ENCODE measurements at places on chromosomes 6 and 20.

DNA sequence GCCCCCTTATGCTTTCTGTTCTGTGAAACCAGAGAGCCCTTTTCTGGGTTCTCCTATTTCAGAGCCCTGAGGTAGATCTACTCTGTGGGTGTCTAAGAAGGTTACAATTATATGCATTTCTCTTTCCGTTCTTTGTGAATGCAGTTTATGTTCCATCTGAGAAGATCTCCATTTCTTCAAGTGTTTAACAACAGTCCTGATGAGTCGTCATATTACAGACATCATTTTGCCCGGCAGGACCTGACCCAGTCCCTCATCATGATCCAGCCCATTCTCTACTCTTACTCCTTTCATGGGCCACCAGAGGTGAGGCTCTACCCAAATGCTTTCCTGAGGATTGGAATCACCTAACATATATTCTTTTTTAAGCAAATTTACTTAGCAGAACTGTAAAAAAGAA, 18.8 kb upstream of the SMIM26 start:
- H3K4me3 ChIP-seq = no peak overlapping the region
- no peaks in the 10 kb centered on the region for H3K4me1 ChIP-seq
- DNase-seq = no peak

DNA sequence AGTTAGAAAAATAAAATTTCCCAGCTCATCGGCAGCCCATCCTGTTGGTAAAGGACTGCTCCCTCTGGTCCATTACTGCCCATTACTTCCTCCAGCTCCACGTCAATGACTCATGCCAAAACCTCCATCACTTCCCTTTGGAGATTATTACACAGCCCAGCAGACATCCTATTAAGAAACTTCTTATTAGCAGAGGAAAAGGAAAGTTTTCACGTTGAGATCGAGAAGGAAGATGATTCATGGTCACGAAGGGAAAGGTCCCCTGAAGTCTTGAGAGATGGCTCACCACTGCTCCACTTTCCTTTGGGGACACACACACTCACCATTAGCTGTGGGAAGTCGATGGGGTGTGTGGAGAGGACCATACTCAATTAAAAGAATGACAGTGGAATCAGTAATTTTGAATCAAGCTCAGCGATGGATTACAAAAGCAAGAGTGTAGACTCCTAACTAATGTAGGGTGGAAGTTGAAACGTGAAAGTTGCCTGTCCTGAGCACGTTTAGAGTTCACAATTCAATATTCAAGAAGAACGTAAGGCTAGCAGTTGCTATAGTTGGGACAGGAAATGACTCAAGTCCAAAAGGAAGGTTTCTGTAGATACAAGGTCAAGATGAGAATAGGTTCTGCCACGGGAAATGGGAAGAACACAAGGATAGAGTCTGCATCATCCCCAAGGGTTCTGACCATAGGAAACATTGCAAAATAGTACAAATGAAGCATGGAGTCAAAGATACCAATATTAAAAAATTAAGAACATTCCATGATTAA, 21.6 kb downstream of the SASH1 start:
- H3K36me3 ChIP-seq = peaks cover 6% of the 10 kb centered on the region
- no peaks in the 10 kb centered on the region for H3K27me3 ChIP-seq
- peaks cover 5% of the 10 kb centered on the region for H3K4me1 ChIP-seq
- no peak overlapping the region for H3K4me3 ChIP-seq
- DNase-seq = no peak

GRCh38 chr6:81067057-81067456, 685.4 kb downstream of the TENT5A start:
- peaks cover 6% of the 10 kb centered on the region for H3K4me1 ChIP-seq
- H3K27me3 ChIP-seq = no peaks in the 10 kb centered on the region
- DNase-seq = no peak
- H3K27ac ChIP-seq = no peak overlapping the region
- no peak overlapping the region for H3K4me3 ChIP-seq

- DNase-seq = no peak
- H3K4me1 ChIP-seq = peaks cover 28% of the 10 kb centered on the region
- no peak overlapping the region for H3K4me3 ChIP-seq
- no peaks in the 10 kb centered on the region for H3K27me3 ChIP-seq
- H3K36me3 ChIP-seq = no peaks in the 10 kb centered on the region
Observed at GRCh38 chr6:2103765-2104523, 141.5 kb downstream of the GMDS start.

DNA sequence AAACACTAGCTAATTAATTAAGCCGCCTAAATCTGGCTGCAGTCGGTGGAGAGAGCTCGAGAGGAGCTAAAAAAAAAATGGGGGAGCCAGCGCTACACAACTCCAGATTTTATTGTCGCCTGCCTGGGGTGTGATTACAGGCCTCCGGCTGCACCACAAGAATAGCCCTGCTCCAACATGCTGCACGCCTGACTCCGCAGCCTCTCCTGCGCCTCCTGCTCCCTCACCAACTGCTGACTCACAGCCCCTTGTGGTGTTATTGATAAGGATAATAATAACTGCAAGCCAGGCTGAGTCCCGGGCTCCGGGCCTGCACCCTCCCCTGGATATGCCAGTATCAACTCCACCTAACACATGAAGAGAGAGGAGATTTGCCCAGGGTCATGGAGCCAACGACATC, 16.8 kb downstream of the SIRPA start:
- H3K4me1 ChIP-seq = peaks cover 3% of the 10 kb centered on the region
- no peak overlapping the region for H3K27ac ChIP-seq
- H3K36me3 ChIP-seq = no peaks in the 10 kb centered on the region
- DNase-seq = no peak
- no peaks in the 10 kb centered on the region for H3K27me3 ChIP-seq

- no peak overlapping the region for H3K27ac ChIP-seq
- no peak overlapping the region for H3K4me3 ChIP-seq
- DNase-seq = no peak
- H3K36me3 ChIP-seq = peaks cover 10% of the 10 kb centered on the region
- H3K4me1 ChIP-seq = no peaks in the 10 kb centered on the region
- no peaks in the 10 kb centered on the region for H3K27me3 ChIP-seq
Observed at GRCh38 chr6:30035784-30036183, 25.3 kb upstream of the POLR1H start.

GRCh38 chr6:21166754-21167153, 426.8 kb upstream of the SOX4 start:
- H3K4me3 ChIP-seq = no peak overlapping the region
- DNase-seq = no peak
- no peaks in the 10 kb centered on the region for H3K27me3 ChIP-seq
- no peak overlapping the region for H3K27ac ChIP-seq

DNA sequence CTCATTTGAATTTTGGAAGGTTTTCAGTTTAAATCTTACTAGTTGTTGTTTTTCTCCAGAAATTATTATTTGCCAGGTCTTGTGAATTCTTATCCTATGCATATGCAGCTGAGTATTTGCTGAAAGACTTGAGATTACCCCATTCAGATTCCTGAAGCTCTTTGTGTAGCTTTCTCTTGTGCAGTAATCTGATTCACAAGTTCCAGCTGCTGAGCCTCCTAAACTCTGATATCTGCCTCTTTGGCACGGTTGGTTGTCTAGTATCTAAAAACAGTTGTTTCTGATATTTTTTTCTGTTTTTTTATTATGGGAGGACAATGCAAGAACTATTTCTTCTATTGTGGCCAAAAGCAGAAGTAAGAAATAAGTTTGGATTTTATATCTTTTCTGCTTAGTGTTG, 863.9 kb upstream of the MANEA start:
- no peaks in the 10 kb centered on the region for H3K27me3 ChIP-seq
- DNase-seq = no peak
- no peak overlapping the region for H3K4me3 ChIP-seq
- no peaks in the 10 kb centered on the region for H3K36me3 ChIP-seq
- no peak overlapping the region for H3K27ac ChIP-seq

DNA sequence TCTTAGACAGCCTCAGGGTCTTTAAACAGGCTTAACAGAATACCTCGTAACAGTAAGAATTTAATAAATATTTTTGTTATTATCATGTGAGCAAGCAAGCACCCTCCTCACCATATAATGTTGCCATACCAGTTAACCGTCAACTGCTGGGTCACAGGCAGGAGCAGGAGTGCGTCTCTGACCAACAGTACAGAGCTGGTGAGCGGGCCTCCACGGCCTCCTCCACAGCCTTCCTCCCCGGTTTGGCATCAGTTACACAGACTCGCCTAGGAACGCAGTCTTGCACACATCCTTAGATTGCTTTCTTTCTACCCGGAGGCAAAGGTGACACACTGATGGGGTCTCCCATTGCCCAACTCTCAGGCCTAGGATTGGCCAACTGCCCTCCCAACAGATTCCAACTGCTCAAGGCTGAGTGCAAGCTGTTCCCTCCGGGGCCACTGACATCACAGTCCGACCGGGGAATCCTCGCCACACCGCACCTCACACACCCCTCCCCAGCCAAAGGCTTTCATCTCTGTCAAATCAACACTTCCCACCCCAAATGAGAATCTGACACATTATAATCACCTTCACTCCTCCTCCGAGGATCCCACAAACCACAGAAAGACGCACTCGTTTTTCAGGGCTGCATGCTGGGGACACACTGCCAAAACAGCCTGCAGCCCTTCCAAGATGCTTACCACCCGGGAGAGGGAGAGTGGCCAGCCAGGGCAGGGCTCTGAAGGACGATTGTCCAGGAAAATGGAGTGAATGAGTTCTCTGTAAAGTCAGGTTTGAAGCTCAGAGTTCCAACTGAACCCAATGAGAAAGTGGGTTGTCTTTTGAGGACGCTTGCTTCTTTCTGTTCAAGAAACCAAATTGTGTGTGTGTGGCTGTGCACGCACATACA, 63.2 kb downstream of the PDE10A start:
- H3K27ac ChIP-seq = no peak overlapping the region
- peaks cover 27% of the 10 kb centered on the region for H3K4me1 ChIP-seq
- DNase-seq = no peak
- no peak overlapping the region for H3K4me3 ChIP-seq

DNA sequence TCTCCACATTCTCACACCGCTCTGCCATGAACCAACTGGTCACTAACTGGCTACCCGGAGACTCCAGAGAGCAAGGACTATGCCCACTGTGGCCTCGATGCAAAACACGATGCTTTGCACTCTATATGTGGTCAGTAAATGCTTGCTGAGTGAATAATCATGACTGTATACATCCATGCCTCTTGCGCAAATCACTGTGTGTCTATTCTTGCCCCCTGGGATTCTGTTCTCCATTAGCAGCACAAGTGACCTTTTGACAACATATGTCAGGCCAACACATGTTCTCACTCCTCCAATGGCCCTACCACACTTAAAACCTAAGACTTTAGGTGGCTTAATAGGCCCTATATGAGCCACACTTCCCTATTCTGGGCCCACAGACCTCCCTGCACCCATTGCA, 16.9 kb downstream of the KIF16B start:
- H3K36me3 ChIP-seq = peaks cover under 1% of the 10 kb centered on the region
- no peaks in the 10 kb centered on the region for H3K27me3 ChIP-seq
- peaks cover 6% of the 10 kb centered on the region for H3K4me1 ChIP-seq
- no peak overlapping the region for H3K4me3 ChIP-seq

GRCh38 chr6:119566546-119567260, 217.1 kb upstream of the MAN1A1 start:
- no peaks in the 10 kb centered on the region for H3K27me3 ChIP-seq
- H3K36me3 ChIP-seq = peaks cover 1% of the 10 kb centered on the region
- no peak overlapping the region for H3K27ac ChIP-seq
- DNase-seq = no peak

DNA sequence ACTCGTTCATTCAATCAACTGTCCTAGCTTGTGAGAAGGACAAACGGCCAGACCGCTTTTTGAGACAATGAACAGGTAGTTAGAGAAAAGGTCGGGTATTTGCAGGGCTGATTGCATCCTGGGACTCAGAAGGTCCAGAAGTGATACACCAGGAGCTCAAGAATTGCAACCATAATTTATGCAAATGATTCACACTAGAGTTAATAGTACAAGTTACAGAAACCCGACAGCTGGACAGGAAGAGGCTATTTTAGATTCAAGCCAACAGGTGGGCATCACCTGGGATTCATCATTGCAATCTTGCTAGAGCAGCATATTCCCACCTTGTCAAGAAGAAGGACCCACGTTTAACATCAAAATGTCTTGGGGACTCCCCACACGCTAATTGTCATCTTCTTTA, 83.5 kb downstream of the TNFAIP3 start:
- H3K27ac ChIP-seq = no peak overlapping the region
- no peak for DNase-seq
- no peaks in the 10 kb centered on the region for H3K4me1 ChIP-seq
- no peak overlapping the region for H3K4me3 ChIP-seq
- H3K27me3 ChIP-seq = no peaks in the 10 kb centered on the region

DNA sequence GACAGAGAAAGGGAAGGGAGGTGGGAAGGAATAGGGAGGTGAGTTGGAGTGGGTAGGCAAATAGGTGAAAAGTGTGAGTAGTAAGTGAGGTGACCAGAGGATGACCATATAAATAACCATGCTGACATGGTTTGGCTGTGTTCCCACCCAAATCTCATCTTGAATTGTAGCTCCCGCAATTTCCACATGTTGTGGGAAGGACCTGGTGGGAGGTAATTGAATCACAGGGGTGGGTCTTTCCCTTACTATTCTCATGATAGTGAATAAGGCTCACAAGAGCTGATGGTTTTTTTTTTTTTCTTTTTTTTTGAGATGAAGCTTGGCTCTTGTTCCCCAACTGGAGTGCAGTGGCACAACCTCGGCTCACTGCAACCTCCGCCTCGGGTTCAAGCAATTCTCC, 21.5 kb upstream of the SMIM13 start:
- no peak overlapping the region for H3K27ac ChIP-seq
- H3K4me1 ChIP-seq = peaks cover 24% of the 10 kb centered on the region
- no peak for DNase-seq
- H3K27me3 ChIP-seq = no peaks in the 10 kb centered on the region
- no peaks in the 10 kb centered on the region for H3K36me3 ChIP-seq
- H3K4me3 ChIP-seq = no peak overlapping the region

GRCh38 chr6:112335736-112336135, 11.4 kb upstream of the RFPL4B start:
- H3K4me1 ChIP-seq = peaks cover 19% of the 10 kb centered on the region
- H3K36me3 ChIP-seq = no peaks in the 10 kb centered on the region
- no peak overlapping the region for H3K27ac ChIP-seq
- DNase-seq = no peak
- no peaks in the 10 kb centered on the region for H3K27me3 ChIP-seq
- H3K4me3 ChIP-seq = no peak overlapping the region

- peaks cover 2% of the 10 kb centered on the region for H3K4me1 ChIP-seq
- H3K4me3 ChIP-seq = no peak overlapping the region
Observed at GRCh38 chr6:24874776-24875533, 60.8 kb downstream of the RIPOR2 start.

DNA sequence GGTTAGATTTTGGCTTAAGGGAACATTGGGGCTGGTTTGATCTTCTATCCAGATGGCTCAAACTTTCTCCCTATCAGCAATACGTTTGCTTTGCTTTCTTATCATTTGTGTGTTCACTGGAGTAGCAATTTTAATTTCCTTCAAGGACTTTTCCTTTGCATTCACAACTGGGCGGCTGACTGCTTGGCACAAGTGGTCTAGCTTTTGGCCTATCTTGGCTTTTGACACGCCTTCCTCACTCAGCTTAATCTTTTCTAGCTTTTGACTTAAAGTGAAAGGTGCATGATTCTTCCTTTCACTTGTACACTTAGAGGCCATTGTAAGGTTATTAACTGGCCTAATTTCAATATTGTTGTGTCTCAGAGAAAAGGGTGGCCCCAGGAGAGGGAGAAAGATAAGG, 254.9 kb downstream of the PLCB1 start:
- peaks cover 7% of the 10 kb centered on the region for H3K36me3 ChIP-seq
- H3K4me1 ChIP-seq = peaks cover 12% of the 10 kb centered on the region
- H3K27me3 ChIP-seq = no peaks in the 10 kb centered on the region
- no peak overlapping the region for H3K4me3 ChIP-seq
- no peak for DNase-seq
- H3K27ac ChIP-seq = no peak overlapping the region
